ENCODE measurements at places on chromosomes 4 and X.

- no peak for DNase-seq
Observed at GRCh38 chr4:78885598-78885997, 53.6 kb downstream of the PAQR3 start.

GRCh38 chrX:134670134-134670924 lies 12.1 kb upstream of the PLAC1 start:
- DNase-seq = no peak

DNA sequence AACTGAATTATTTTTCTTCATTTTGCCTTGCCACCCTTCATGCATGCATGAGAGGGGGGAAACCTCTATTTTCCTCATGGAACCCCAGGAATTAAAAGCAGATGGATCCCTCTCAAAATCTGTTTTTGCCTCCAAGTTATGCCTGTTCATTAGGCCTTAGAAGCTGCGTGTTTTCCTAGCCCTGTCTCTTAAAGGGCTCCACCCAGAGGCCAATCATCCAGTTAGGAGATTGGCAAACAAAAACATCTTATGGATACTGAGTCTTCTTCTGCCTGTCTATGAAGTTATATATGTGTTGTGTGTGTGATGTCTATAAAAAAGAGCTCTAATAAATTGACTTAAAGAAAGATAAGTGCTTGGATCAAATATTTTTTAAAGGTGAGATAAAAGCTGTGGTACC lies 142.9 kb downstream of the ANAPC10 start:
- DNase-seq = no peak

GRCh38 chr4:131426023-131426758 lies 1722.9 kb upstream of the PCDH10 start:
- DNase-seq = no peak

DNA sequence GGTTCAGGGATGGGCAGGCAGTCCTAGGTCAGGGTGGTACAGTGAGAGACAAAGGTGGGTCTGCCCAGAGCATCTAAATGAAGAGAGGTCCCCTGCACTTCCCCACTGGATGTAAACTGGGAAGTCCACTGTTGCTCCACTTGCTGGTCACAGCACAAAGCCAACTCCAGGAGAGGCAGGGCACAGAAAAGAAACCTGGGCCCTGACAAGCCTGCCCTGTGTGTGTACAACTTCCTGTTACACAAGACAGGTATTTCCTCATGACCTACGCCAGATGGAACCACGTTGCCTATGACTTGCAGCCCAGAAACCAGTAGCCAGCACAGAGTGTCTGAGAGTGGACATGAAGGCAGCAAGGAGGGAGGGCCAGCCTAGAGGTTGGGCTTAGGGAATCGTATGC lies 161.8 kb downstream of the SH3KBP1 start:
- no peak for DNase-seq

GRCh38 chr4:62256479-62256878 lies 1056.4 kb downstream of the ADGRL3 start:
- no peak for DNase-seq

DNA sequence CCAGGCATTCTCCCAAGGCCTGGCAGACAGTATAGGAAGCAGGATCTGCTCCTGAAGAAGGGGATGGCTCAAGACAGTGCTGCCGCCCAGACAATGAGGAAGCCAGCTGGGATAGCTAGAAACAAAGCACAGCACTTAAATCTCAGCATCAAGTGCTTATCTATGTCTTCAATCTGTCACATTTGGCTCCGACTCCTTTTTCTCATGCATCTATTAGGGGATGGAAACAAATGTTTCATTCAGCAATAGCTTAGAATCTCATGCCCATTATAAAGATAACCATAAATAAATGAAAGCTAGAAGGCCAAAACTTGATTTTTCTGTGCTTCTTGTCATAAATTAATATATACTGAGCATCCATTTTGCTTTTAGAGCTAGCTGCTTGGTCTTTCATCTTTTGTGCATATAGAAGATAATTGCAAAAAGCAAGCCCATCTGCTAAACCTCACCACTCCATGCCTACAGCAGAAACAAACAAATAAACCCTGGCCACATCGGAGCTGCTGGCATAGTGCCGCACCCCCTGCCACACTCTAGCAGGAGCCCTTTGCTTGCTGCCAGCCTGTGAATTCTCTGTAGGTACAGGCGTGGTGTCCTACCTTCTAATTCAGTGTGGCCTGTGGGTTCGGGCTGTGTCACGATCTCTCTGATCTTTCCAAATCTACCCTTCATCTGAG lies 75.9 kb downstream of the AASDH start:
- no peak for DNase-seq

GRCh38 chrX:57680160-57680559 lies at the start of gene NLRP2B:
Gene NLRP2B, minus strand, starts transcription at chrX:57680260.
- no peak for DNase-seq

DNA sequence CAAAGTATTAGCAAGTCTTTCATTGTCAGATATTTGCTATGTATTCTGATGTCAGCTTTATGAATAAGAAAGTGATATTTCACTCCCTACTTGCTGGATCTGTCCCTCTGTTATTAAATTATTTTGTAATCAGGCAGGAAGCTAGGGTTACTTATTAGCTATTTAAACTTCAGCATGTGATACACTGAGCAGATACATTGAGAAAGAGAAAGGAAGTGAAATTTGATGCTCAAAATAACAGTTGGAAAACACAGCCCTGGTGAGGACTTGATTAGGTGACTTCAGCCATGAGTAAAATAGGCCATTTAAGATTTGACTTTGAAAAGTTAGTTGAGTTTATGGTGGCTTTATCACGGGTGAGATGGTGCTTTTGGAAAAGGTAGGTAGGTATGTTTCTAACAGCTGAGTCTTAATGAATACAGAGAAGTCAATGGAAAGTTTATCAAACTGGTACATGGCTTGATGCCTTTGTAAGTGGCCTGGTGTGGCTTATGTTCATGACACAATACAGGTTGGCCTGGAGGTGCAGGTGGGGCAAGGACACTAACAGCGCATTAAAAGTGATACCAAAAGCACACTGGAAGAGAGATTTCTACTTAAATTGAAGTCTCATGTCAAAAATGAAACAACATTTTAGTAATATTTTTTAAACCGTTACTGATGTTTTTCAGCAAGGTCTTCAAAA lies 321.2 kb upstream of the SPOCK3 start:
- DNase-seq = no peak

DNA sequence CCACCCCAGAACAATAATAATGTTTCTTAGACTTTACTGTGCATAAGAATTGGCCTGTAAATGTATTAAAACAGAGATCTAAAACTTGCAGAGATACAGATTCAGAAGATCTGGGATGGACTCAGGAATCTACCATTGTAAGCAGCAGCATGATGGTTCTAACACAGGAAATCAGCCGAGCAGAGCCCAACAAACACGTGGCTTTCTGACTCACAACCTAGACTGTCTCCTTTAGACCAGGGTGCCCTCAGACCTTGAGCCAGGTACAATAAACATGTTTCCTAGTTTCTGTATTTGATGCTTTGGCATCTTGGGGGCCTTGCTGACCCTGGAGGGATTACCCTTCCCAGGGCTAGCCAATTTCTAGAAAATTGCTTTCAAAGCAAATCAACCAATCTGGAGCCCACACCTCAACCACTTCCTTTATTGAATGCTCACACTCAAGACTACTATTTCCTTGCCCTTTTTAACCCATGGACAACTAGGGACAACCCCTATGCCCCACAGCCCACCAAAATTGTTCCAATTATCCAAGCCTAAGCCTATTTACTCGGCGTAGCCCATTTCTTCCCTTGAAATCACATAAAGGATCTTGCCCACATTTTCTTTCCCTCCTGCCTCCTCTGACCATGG lies 80.5 kb downstream of the TBC1D9 start:
- no peak for DNase-seq

- peak; percentile 53 for DNase-seq
Observed at GRCh38 chr4:83320548-83320947, 14.1 kb downstream of the HPSE start.

DNA sequence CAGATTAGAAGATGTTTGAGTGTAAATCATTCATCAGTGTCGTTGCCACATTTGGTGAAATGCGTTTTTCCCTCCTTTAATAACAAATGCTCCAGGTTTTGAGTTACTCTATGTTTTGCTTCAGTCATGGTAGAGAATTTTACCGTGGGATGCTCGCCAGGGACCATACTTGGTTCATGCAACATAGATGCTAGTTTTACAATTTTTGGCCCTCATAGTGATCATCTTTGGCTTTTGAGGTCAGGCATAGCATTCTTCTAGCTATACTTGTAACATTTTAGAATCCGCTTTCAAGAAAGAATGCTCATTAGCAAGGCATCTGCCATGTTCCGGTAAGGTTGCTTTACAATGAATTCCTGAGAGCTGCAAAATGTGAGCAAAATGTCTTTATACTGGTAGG lies 147.2 kb downstream of the SPCS3 start:
- no peak for DNase-seq

- no peak for DNase-seq
Observed at GRCh38 chr4:158863296-158863695, 94.5 kb downstream of the FNIP2 start.

DNA sequence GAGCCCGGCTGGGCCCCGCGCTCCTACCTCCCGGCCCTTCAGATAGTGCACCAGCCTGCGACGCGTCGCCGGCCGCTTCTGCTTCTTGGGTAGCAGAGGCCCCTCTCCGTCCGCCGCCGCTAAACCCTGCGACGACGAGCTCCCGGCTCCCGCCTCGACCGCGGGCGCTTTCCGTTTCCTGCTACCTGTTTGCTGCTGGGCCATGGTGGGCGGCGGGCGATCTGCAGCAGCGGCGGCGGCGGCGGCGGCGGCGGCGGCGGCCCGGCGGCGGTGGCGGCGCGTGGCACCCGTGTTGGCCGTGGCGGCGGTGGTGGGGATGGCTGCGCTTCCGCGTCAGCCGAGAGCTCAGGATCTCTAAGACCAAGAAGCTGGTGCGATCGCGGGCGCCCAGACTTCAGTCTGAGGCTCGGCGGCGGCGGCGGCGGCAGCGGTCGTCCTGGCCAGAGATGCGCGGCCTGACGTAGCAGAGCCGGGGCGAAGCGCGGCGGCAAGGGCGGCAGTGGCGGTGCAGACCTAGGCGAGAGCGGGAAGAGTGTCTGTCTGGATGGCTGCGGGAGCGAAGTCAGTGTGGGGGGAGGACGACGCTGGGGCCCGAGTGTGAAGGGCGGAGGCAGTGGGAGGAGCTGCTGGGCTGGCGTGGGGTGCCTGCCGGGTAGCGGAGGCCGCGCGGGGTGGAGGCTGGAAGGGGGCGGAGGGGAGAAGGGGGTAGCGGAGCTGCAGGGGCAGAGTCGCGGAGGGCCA lies at the start of gene DCAF12L2:
Gene DCAF12L2 (minus strand): TSS at position 569 of the 741 bp plus-strand sequence. CDS start 365 bp downstream, at position 204.
- DNase-seq = no peak

DNA sequence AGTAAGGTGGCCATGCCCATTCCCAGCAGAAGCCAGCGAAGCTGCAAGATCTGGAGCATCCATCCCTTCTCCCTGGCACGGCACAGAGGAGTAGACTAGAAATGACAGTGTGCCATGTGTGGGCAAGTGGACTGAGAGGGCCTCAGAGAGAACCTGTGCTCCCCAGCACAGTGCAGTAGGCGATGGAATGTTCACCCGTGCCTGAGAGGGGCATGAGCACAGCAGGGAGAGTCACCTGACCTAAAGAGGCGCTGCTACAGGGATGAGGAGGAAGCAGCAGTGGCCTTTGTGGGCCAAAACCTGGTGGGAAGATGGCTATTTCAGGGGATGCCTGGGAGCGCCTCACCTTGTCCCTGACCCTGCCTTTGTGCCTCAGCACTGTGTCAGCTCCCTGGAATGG lies 8.0 kb upstream of the CDKN2AIP start:
- DNase-seq = no peak

- DNase-seq = no peak
Observed at GRCh38 chr4:153318696-153319320, 25.7 kb upstream of the MND1 start.

DNA sequence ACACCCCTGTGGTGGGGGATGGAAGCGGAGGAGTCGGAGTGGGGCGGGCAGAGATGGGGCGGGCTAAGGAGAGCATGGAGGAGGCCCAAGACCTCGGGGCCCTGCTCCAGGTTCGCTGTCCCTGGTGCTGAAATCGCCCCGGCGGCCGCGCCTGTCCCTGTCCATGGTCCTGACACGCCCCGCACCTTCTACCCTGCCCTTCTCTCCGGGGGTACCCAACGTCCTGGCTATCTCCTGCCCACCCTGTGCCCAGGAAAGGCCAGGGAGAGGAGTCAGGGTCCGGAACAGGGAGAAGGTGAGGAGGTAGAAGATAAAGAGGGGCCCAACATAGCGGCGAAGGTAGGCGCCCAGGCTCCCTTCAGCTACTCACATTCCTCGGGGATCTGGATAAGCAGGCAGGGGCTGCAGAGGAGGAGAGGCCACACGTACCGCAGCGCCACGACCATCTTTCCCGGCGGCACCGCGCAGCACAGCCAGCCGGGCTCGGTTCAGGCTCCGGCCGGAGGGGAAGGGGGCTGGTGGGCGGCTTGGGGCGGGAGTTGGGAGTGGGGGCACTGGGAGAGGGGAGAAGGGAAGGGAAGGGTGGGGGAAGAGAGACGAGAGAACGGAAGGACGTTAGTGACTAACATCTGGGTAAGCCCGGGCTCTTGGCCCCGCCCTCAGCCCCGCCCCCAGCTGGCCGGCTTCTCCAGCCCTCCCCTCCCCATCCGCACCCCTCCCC lies 10.4 kb downstream of the L1CAM start:
- DNase-seq = peak; percentile 46

GRCh38 chr4:113012786-113013185 lies 36.7 kb upstream of the ANK2 start:
- DNase-seq = no peak

DNA sequence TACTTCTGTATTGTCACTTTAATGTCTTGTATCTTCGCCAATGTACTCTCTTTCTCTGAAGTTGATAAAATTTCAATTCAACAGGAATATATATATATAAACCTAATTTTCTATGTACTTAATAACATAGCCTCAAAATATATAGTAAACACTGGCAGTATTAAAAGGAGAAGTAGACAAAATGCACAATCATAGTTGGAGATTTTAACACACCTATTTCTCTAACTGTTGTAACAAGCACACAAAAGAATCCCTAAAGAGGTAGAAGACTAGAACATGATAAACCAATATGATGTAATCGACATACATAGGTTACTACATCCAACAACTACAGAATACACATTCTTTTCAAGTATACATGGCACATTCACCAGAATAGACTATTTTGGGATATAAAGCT lies 65.5 kb downstream of the ZNF81 start:
- no peak for DNase-seq

- DNase-seq = no peak
Observed at GRCh38 chr4:128549636-128550035, 259.9 kb upstream of the JADE1 start.

GRCh38 chr4:134470544-134470943 lies 269.0 kb upstream of the PABPC4L start:
- no peak for DNase-seq

GRCh38 chr4:90099812-90100211 lies 27.4 kb upstream of the CCSER1 start:
- DNase-seq = no peak

GRCh38 chr4:19944806-19945205 lies 306.9 kb upstream of the SLIT2 start:
- no peak for DNase-seq

GRCh38 chr4:155929833-155930232 lies 23.8 kb downstream of the CTSO start:
- no peak for DNase-seq
